LHCN-M2 (cell line): ENCODE measurements at places on chromosomes 1 and 21. TPM values are rescaled to one million over a fixed set of nuclear protein-coding genes. Genes with fewer than 3 reads are reported as not detected.

The RIMKLA gene
- total RNA-seq, result not detected in 2 replicates

The KRTAP19-1 gene
- total RNA-seq, result not detected in 2 replicates

The ITLN2 gene
- not detected in 2 replicates for total RNA-seq

The LRP8 gene
- 7.7 and 10.0 TPM in 2 replicates for total RNA-seq

The ARMH1 gene
- total RNA-seq, result not detected in 2 replicates

The KLF17 gene
- total RNA-seq, result 0.11 and 0.19 TPM in 2 replicates

The SYDE2 gene
- total RNA-seq, result 0.90 and 1.0 TPM in 2 replicates

- DNase-seq, result no peak
Measured at GRCh38 chr1:2050793-2051682, 827 bp downstream of the PRKCZ start.

DNA sequence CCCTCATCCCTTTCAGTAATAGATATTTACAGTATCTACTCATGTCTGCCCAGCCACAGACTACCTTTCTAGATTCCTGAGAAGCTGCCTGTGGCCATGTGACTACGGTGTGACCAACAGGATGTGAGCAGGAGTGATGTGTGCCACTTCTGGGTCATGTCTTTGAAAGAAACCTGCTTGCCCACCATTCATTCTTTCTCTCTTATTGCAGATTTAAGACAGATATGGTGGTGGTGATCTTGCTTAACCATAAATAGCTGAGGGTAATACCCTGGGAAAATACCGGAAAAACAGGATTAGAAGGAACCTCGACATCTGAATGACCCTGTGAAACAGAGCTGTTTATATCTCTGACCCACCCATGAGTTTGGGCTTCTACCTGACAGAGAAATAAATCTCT, 41.6 kb upstream of the GUCA2A start:
- DNase-seq, result no peak

GRCh38 chr1:45594412-45594811, 10.6 kb downstream of the NASP start:
- DNase-seq, result no peak

GRCh38 chr1:205210756-205211168, 740 bp downstream of the DSTYK start:
- DNase-seq, result no peak

DNA sequence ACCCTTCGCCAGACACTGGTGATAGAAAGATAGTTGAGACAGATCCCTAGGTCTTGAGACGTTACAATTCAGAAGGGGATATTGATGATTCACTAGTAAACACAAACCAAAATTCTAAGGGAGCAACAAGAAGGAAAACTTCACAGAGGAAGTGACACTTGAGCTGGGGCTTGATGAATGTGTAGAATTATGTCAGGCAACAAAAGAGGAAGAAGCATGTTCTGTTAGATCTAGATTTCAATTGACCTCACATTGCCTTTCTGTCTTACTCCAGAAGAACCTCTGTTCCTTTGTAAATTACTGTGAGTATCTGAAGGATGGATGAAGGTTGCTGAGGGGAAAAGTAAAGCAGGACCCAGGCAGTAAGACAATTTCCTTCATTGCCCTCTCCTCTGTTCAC, 328.2 kb downstream of the KCTD3 start:
- DNase-seq, result no peak

GRCh38 chr1:156401681-156402081, 32.7 kb downstream of the RHBG start:
- DNase-seq, result no peak

DNA sequence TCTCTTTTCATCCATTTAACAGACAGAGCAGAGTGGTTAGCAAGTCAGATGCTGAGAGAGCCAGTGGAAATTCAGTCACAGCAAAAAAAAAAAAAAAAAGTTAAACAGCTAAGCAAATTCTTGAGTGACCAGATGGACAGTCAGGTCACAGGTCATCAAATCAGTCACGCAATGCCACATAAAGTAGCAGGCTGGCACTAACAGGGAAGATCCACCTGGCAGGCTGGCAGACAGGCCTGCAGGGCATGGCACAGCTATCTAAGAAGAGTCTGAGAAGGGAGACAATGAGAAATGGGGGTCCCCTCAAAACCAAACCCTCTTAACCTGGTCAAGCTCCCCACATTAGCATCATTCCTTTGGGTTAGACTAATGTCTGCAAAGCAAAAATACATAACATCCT, 371.9 kb downstream of the TTLL7 start:
- no peak for DNase-seq

DNA sequence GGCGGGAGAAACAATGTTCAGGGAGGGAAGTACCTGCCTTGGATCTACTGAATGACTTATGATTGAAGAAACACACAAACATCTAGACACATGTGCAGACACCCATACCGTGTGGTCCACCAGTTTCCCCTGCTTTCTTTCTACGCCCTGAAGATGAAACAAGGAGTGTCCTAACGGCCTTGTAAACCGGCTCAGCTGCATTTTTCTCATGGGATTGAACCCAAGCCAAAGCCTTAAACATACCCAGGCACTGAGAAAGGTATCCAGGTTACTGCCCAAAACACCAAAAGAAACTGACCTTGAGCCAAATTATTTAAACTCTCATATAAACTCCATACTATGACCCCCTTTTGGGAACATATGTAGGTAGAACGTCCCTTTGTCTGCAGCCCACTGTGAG, 630.0 kb upstream of the RGS18 start:
- no peak for DNase-seq

DNA sequence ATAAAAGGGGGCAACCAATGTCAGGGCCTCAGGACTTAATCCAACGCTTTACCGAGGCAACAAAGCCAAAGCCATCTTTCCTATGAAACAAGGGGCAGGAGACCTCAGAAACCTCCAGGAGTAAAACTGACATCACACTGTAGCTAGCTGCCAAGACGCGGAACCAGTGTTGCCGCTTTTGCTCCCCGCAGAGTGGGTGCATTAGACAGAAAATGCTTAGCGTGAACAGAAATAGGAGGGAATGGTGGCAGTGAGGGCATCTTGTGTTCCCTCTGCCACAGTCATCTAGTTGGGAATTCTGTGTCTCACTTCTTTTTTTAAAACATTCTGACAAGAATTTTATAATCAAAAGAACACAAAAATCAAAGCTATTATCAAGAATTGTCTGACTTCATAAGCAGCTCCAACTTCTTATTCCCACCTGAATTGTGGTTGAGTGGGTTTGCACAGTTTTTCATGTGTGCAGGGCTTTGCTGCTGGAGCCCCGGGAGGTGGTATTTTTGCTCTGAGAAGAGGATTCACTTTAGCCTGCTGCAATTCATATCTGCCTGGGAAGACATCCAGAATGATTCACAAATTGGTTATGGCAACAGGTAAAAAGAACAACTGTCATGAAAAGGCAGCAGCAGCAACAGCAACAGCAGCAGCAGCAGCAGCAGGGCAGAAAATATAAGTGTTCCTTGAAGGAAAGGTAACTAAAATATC, 82.2 kb upstream of the DIRAS3 start:
- no peak for DNase-seq

DNA sequence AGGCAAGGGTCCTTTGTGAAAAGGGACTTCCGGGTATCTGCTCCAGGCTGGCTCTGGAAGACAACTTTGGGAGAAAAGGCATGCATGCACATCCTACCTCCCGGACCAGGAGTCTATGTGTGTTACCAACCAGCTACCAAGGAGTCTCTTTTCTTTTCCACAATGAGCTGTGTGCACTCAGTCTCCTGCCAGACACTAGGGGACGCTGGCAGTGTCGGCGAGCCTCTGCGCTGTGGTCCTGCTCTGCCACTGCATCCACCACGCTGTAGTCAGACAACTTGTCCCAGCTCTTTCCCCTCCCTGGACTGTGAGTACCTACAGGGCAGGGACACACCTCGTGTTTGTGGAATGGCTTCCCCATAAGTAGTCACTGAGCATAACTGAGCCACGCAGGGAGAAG, 5.1 kb upstream of the SSR2 start:
- no peak for DNase-seq

DNA sequence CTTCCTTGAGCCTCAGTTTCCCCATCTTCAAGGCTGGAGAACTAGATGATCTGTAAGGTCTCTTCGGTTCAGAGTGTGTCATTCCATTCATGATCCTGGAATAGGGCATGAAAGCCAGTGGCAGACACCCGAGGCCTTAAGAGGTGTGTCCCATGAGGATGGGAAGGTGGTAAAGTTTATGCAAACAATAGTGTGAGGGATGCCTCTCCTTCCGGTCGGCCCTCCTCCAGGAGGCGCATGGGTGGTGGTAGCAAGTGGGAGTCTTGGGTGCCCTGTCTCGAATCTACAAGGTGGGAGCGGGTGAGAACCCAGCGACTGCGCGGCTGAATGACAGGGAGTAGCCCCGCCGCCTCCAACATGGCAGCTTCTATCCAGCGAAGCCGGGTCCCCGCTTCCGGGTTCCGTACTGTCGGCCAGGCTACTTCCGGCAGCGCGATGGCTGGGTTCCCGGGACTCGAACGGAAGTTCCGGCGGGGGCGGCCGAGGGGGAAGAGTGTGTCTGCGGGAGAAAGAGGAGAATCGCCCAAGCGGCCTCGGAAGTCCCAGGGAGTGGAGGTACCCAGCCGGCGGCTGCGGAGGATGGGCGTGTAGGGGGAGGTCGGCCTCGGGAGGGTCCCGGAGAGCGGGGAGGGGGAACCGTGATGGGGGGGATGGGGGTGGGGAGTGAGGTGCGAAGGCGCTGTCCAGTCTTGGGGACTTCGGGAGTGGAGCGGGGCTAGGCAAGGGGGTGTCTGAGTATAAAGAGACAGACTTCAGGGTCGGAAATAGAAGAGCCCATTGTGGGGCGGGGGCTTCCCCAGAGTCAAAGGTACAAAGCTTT, at the start of gene LYPLA2:
Gene LYPLA2 (plus strand): TSS at position 450 of the 820 bp plus-strand sequence. CDS start 1,538 bp downstream, outside the sequence.
- DNase-seq, result peak; percentile 86

DNA sequence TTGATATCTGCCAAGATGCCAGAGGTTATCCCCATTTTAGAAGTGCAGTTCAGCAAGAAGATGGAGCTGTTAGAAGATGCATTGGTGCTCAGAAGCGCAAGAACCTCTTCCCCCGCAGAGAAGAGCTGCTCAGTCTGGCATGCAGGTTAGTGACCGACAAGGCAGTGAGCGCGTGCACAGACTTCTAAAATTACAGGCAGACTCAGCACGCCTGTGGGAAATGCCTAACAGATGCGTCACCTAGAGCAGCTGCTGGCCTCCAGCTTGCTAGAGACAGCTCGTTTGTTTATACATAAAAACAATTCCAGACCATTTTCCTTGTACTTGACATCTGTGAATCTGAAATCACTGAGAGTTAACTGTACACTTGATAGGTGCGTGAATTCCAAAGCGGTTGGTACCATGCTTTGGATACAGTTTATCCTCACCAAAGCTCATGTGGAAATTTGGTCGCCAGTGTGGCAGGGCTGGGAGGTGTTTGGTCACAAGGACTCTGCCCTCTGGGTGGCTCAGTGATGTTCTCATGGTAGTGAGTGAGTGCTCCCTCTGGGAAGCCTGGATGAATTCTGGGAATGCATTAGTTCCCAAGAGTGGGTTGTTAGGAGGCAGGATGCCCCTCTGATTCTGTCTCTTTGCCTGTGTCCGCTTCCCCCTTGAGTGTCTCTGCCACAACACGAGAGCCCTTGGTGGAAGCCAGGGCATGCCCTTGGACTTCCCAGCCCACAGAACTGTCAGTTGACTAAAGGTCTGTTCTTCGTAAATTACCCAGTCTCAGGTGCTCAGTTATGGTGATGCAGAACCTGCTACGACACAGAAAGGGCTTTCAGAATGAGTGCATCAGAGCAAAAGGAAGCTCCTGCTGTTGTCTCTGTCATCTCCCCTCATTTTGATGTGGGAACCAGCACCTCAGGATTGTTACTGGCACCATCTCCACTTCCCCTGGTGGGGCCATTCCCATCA, 24.4 kb downstream of the SNAP47 start:
- DNase-seq, result peak; percentile 99

DNA sequence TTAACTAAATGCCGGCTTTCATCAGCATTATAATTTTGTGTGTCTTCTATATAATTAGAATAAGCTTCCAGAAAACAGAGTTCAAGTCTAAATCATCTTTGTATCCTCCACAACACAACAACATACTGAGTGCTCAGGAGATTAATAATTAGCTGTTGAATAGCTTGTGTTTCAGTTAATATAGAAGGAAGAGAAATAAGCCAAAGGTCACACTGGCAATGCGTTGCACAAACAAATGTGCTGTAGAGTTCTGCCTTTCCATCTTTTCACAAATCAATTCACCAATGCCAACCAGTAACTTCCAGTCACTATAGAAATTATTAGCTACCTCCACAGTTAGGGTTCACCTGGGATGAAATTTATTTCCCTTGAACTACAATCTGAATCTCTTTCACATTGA, 132.0 kb downstream of the LMX1A start:
- DNase-seq, result no peak

GRCh38 chr21:41215856-41216408, 48.0 kb downstream of the BACE2 start:
- DNase-seq, result no peak

- DNase-seq, result no peak
Measured at GRCh38 chr1:197096137-197096536, 29.1 kb upstream of the F13B start.

DNA sequence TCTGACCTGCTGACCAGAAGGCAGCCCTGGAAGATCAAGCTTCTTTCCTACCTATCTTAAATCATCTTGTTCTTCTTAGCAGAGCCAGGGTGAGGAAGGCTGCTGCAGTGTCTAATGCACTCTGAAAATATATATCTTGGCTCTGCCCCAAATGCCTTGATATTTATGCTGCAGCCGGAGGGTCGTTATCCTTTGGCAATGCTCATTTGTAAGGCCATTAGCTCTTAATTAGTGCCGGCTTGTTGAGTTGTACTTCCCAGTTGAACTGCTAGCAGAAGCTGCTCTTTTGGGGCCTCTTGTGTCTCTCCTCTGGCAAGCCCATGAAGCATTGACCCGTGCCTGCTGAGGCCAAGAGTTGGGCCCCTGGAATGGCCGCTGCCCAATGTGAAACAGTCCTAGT, 4.2 kb upstream of the GNL2 start:
- no peak for DNase-seq

- DNase-seq, result peak; percentile 88
Measured at GRCh38 chr1:23376890-23377811, 7.5 kb upstream of the ZNF436 start.

- no peak for DNase-seq
Measured at GRCh38 chr1:231335663-231336602, 1.7 kb downstream of the EXOC8 start.

DNA sequence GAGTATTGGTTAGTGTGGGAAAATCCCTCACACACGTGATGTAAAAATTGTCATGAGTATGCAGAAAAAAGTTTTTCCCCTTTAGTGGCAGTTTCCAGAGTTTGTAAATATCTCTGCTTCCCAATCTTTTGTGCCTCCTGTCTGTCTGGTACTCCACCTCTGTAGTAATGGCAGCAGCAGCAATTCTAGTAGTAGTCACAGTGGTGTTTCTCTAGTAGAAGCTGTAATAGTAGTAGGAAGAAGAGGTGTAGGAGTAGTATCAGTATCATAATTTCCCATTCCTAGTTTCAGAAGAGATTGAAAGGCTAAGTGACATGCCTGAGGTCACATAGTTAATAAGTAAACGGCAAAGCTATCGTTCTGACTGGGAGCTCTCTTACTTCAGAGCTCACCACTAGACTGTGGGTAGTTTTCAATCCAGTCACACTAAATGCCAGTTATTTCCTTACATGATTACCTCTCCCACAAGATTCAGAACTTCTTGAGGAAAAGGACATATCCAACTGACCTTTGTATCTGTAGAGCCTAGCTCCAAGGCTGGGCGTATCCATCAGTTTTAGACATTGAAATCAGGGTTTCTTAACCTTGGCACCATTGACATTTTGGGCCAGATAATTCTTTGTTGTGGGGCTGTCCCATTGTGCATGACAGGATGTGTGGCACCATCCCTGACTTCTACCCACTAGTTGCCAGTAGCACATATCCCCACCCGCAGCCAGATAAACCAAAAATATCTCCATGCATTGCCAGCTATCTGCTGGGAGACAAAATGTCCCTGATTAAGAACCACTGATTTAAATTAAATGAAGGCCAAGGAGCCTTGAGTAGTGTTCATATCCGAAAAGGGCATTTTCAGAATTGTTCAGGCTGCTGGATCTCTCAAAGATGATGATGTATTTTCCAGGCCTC, 135.9 kb downstream of the FGGY start:
- DNase-seq, result no peak
